ENCODE measurements at places on chromosomes 13 and 19. TPM values are rescaled to one million over a fixed set of nuclear protein-coding genes. Genes with fewer than 3 reads are reported as not detected.
A peak's percentile ranks its signal among the peaks of the same experiment; 100 is the strongest.

Gene FLT1
- 0.25 TPM for total RNA-seq

Gene CYSLTR2
- total RNA-seq = not detected

Gene LRG1
- 0.43 TPM for total RNA-seq

Gene NLRP4
- 4.7 TPM for total RNA-seq

Gene PLK5
- total RNA-seq = not detected

Gene OLFM2
- total RNA-seq = 11.1 TPM

Gene ZNF527
- total RNA-seq = 6.3 TPM

Gene OLFM4
- total RNA-seq = not detected

Gene KCTD15
- 45.7 TPM for total RNA-seq

Gene C5AR2
- not detected for total RNA-seq

Gene SHD
- total RNA-seq = not detected

Gene RAB8A
- total RNA-seq = 134 TPM

Gene GSX1
- not detected for total RNA-seq

Gene MYBPC2
- total RNA-seq = not detected

Gene FUT1
- total RNA-seq = not detected

Gene SRRM5
- total RNA-seq = not detected

Gene ARMC6
- 62.0 TPM for total RNA-seq

DNA sequence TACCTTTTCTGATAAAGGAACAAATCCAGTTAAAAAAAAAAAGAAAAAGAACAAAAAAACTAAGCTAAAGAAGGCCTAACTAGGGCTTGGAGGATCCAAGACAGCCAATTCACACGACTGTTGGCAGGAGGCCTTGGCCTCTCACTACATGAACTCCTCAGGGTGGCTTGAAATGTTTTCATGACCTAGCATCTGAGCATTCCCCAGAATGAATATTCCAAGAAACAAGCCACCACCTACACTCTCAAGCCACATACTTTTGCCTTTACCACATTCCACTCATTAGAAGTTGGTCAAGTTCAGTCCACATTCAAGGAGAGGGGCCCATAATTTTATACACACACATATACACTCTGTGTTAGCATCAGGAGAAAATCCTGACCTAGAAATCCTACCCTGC is 97.6 kb upstream of the SIAH3 start:
- no peak for DNase-seq

DNA sequence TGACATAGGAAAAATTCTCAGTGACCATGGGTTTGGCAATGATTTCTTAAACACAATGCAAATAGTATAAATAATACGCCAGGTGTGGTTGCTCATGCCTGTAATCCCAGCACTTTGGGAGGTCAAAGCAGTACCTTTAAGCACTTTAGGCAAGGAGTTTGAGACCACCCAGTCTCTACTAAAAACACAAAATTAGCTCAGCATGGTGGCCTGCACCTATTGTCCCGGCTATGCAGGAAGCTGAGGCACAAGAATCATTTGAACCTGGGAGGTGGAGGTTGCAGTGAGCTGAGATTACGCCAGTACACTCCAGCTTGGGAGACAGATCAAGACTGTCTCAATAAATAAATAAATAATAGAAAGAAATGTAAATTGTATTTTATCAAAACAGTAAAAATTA is 356.5 kb upstream of the SLITRK6 start:
- no peak for DNase-seq

GRCh38 chr19:17829855-17830566 is 8.7 kb upstream of the INSL3 start:
- peak; percentile 77 for DNase-seq

GRCh38 chr13:27403203-27403678 is 21.2 kb upstream of the GTF3A start:
- DNase-seq = peak; percentile 7

- DNase-seq = no peak
Measured at GRCh38 chr13:84940798-84941197, 858.4 kb downstream of the SLITRK6 start.

GRCh38 chr19:1609103-1609396 is 3.8 kb upstream of the UQCR11 start:
- DNase-seq = no peak

DNA sequence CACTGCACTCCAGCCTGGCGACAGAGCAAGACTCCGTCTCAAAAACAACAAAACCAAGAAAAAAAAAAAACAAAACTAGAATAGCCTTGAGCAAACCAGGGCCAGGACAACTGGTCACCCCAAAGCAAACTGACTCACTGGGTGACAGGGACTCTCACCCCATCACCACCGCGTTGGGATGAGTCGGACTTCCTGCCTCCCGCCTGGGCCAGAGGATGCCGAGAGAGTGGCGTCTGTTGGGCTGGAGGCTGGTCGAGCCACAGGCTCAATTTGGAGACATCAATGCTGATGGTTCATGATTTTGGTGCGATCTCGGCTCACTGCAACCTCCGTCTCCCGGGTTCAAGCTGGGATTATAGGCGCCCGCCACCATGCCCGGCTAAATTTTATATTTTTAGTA is 11.6 kb downstream of the TMPRSS9 start:
- no peak for DNase-seq

DNA sequence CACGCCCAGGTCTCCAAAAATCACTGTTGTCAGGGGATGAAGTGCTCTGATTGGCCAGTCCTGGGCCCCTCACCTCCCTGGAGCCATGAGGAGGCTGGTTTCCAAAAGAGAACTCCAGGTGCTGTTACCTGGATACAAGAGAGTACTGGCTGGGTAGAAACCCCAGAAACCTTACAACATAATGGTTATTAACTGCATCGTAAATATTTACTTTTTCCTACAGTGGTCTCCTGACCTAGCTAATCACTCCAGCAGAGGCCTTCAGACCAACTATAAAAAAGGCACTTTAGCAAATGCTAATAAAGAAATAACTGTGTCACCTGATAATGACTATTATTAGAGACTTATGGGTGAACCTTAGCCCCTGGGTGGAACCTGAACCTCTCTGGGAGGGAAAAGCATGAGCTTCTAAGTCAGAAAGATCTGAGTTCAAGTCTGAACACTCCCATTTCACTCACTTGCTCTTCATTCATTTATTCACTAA is 1.5 kb upstream of the IGSF23 start:
- DNase-seq = no peak

DNA sequence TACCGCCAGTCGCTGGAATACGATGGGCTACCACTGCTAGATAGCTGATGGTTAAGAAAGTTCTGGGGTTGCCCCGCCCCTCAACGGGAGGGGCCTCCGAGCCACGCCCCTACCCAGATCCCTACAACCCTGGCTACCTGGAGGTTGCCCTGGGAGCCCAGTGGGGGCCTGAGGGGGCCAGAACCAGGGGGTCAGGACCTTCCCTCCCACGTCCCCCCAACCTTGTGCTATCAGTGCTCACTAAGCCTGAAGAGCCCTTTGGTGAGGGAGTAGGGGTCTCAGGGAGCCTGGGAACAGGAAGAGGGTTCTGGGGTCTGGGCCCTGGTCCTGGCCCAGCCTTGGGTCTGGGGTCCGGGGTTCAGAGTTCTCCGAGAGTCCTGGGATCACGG is 8.9 kb downstream of the OCEL1 start:
- DNase-seq = no peak

- DNase-seq = no peak
Measured at GRCh38 chr13:31195616-31196015, 4.2 kb upstream of the B3GLCT start.

- DNase-seq = peak; percentile 39
Measured at GRCh38 chr19:48501494-48502349, 9.9 kb downstream of the LMTK3 start.

DNA sequence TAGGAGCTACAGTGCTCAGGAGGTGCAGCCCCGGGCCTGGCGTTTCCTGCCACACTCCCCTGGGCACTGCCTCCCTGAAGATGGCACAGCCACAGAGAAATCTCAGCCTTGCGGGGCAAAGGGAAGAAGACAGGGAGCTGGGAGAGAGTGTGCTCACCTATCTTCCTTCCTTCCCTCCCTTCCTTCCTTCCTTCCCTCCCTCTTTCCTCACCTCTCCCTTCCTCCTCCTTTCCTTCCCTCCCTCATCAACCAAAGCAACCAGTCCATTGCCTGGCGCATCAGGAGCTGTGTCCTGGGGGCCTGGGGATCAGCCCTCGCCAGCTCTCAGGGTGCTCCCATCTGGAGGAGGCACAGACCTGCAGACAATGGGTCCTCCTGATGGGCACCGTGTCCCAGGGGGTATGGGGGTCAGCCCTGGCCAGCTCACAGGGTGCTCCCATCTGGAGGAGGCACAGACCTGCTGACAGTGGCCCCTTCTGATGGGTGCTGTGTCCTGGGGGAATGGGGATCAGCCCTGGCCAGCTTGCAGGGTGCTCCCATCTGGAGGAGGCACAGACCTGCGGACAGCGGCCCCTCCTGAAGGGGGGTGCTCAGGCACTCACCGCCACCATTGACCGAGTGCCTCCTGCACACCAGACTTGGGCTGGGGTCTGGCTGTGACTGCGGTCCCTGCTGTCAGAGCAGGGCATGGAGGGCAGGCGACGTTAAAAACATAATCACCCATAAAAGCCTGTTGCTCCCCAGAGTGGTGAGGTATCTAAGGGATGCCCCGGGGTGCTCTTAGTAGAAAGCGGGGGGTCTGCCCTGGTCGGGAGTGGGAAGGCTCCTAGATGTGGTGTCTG is 120.2 kb downstream of the URI1 start:
- no peak for DNase-seq

- DNase-seq = no peak
Measured at GRCh38 chr13:80363890-80364503, 23.1 kb upstream of the SPRY2 start.

- no peak for DNase-seq
Measured at GRCh38 chr13:38624822-38625221, 62.1 kb upstream of the FREM2 start.

GRCh38 chr19:36420961-36421748 is 2.7 kb upstream of the ZFP82 start:
- DNase-seq = no peak

GRCh38 chr13:86108334-86108733 is 309.1 kb upstream of the SLITRK6 start:
- DNase-seq = no peak

DNA sequence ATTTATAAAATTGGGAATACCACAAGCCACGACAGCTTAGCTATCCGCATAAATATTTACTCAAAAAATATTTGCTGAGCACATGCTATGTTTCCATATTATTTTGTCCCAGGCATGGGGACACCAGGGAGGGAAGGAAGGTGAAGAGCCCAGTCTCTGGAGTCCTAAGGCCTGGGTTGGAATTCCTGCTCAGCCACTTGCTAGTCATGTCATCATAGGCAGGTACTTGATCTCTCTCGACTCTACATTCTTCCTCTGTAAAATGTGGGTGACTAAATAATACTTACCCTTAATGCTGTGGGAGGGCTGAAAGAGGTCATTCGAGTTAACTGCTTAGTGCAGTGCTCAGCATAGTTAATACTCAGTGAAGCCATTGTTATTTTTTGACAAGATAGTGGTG is 4.3 kb upstream of the RNASEH2B start:
- DNase-seq = no peak

GRCh38 chr13:55937180-55937579 is 1203.5 kb upstream of the PRR20A start:
- peak; percentile 39 for DNase-seq

DNA sequence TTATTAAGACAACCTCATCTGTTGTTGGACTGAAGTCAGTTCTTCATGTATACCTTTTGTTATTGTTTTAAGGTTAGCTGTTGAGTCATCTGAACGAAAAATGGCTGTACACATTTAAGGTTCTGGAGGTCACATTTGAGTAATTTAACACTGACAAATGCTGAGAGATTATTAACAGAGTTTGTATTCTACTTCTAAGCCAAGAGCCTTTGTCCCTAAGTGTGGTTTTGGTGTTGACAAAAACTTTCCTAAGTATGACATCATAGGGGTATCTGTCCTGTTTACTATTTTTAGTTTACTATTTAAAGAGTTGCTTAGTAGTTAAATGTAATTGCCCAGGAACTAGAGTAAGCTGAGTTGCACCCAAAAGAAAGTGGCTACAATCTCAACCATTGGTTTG is 71.9 kb downstream of the CDK8 start:
- peak; percentile 5 for DNase-seq

DNA sequence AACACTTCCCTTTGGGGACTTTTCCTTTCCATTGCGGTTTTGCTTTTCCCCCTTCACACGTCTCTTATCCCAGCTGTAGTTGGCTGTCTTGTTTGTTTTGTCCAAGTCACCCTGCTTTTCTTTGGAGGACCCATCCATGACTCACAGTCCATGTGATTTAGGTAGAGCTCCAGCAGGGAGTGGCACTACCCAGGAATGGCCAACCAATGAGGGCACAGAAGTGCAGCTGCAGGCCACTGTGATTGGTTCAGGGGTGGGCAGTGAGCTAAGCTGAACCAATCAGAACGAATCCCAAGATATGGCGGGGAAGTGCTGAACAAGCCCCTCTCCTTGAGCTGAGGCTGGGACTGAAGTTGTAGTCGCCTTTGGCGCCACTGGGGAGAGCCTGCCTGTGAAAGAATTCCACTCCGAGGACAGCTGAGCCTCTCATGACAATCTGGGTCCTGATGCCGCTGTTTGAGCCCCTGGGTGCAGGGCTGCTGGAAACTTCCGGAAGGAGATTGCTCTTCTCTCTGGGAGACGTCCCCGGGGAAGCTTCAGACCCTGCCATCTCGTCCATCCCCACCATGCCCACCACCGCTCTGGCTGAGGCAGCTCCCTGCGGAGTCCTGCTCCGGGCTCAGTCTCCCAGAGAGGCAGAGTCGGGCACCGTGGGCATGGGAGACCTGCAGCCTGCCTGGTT is 62.9 kb upstream of the URI1 start:
- peak; percentile 98 for DNase-seq

- no peak for DNase-seq
Measured at GRCh38 chr13:102830646-102831045, 15.2 kb upstream of the ERCC5 start.

DNA sequence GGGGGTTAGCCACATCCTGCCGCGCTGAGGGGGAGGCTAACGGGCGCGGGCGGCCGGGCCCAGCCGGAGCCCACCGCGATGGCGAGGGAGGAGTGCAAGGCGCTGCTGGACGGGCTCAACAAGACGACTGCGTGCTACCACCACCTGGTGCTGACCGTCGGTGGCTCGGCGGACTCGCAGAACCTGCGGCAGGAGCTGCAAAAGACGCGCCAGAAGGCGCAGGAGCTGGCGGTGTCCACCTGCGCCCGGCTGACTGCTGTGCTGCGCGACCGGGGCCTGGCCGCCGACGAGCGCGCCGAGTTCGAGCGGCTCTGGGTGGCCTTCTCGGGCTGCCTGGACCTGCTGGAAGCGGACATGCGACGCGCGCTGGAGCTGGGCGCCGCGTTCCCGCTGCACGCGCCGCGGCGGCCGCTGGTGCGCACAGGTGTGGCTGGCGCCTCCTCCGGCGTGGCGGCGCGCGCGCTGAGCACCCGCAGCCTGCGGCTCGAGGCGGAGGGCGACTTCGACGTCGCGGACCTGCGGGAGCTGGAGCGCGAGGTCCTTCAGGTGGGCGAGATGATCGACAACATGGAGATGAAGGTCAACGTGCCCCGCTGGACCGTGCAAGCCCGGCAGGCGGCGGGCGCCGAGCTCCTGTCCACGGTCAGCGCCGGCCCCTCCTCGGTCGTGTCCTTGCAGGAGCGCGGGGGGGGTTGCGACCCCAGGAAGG is 692 bp downstream of the RGS9BP start:
- no peak for DNase-seq

- DNase-seq = no peak
Measured at GRCh38 chr19:56146904-56147303, 5.8 kb downstream of the ZNF444 start.

GRCh38 chr13:32310134-32310706 is 4.9 kb downstream of the ZAR1L start:
- DNase-seq = peak; percentile 22

GRCh38 chr13:104954210-104954609 is 1581.3 kb downstream of the EFNB2 start:
- no peak for DNase-seq

Data from H4 (cell line).